ENCODE measurements at places on chromosomes 12 and 14. TPM values are rescaled to one million over a fixed set of nuclear protein-coding genes. Genes with fewer than 3 reads are reported as not detected.

Gene SFSWAP
- total RNA-seq: 51.2 TPM

Gene KIF26A
- 5.9 TPM for total RNA-seq

- no peak overlapping the region for H3K4me3 ChIP-seq
- no peaks in the 10 kb centered on the region for H3K4me1 ChIP-seq
- no peak for DNase-seq
- H3K27ac ChIP-seq: no peak overlapping the region
- H3K36me3 ChIP-seq: no peaks in the 10 kb centered on the region
- no peaks in the 10 kb centered on the region for H3K27me3 ChIP-seq
These were observed 296.6 kb upstream of the KITLG start for GRCh38 chr12:88876857-88877256.

- H3K27me3 ChIP-seq: no peaks in the 10 kb centered on the region
- no peaks in the 10 kb centered on the region for H3K36me3 ChIP-seq
- DNase-seq: no peak
- H3K4me3 ChIP-seq: no peak overlapping the region
- H3K4me1 ChIP-seq: peaks cover 55% of the 10 kb centered on the region
These were observed 27.0 kb downstream of the CCDC85C start for GRCh38 chr14:99576761-99577705.

DNA sequence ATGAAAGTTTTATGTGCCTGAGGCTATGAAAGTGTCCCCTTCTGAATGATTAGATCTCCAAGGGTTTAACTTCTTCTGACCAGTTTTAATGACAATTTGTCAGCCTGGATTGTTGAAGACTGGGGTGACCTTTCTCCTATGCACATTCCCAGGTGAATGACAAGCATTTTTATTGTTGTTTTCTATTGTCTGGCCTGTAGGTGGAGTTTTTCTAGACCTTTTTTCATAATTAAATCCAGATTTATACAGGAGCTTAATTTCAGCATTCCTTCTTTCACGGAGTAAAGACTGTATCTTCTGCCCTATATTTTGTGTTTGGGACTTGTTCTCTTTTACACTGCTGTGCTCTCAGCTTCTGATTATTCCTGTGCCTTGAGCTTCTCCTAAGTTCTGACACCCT lies 125.0 kb upstream of the FAR2 start:
- H3K27ac ChIP-seq: no peak overlapping the region
- H3K36me3 ChIP-seq: no peaks in the 10 kb centered on the region
- H3K4me3 ChIP-seq: no peak overlapping the region

GRCh38 chr14:80208461-80208860 lies 2.8 kb downstream of the DIO2 start:
- no peaks in the 10 kb centered on the region for H3K4me1 ChIP-seq
- no peak for DNase-seq

DNA sequence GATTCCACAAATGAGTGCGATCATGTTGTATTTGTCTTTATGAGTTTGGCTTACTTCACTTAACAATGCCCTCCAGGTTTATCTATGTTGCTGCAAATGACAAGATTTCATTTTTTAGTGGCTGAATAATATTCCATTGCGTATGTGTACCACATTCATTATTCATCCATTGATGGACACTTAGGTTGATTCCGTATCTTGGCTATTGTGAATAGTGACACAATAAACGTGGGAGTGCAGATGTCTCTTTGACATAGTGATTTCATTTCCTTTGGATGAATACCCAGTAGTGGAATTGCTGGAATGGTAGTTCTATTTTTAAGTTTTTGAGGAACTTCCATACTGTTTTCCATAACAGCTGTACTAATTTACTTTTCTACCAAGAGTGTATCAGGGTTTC lies 23.5 kb downstream of the AKAP6 start:
- no peaks in the 10 kb centered on the region for H3K4me1 ChIP-seq
- H3K27me3 ChIP-seq: no peaks in the 10 kb centered on the region
- H3K27ac ChIP-seq: no peak overlapping the region
- H3K36me3 ChIP-seq: no peaks in the 10 kb centered on the region
